ENCODE measurements at places on chromosomes 5 and 9.

DNA sequence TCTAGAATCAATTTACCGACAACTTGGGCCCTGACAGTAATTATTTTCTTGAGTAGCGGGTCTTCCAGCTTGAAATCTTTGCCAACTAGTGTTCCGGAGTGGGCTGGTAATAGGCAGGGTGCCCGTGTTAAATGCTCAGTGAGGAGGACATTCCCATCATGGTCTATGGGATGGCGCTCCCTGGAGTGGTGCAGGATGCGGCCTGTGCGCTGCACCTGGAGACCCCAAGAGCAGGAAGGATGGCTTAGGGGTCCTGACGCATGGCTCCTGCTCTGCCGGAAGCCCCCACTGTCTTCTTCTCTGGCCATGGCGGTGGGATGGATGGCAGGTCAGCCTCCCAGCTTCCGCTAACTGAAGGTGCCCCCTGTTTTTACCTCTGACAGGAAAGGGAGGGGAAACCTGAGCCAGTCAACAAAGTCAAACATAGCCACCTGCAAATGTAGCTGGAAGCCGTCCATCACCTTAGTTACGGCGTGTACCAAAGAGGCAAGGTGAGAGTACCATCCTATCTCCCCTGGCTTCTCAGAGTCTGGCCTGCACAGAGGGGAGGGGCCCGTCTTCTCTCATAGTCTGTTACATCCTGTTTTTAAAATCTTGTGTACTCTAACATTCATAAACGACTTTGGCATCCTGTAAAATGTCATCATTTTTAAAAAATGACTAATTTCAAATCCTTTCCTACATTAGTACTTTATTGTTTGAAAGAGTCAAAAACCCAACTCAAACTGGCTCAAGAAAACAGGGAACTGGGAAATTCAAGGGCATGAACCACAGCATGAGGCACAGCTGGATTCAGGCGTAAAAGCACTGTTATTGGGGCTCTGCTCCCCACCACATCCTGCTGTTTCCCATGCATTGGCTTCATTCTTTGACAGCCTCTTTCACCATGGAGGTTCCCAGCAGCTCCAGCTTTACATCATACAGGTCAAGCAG is 28.5 kb upstream of the UNC5A start:
- DNase-seq = no peak

GRCh38 chr5:102922799-102923477 is 167.8 kb downstream of the PAM start:
- no peak for DNase-seq

GRCh38 chr9:20873240-20873865 is 158.1 kb downstream of the HACD4 start:
- DNase-seq = no peak

GRCh38 chr9:5665059-5665458 is 36.2 kb downstream of the RIC1 start:
- no peak for DNase-seq

DNA sequence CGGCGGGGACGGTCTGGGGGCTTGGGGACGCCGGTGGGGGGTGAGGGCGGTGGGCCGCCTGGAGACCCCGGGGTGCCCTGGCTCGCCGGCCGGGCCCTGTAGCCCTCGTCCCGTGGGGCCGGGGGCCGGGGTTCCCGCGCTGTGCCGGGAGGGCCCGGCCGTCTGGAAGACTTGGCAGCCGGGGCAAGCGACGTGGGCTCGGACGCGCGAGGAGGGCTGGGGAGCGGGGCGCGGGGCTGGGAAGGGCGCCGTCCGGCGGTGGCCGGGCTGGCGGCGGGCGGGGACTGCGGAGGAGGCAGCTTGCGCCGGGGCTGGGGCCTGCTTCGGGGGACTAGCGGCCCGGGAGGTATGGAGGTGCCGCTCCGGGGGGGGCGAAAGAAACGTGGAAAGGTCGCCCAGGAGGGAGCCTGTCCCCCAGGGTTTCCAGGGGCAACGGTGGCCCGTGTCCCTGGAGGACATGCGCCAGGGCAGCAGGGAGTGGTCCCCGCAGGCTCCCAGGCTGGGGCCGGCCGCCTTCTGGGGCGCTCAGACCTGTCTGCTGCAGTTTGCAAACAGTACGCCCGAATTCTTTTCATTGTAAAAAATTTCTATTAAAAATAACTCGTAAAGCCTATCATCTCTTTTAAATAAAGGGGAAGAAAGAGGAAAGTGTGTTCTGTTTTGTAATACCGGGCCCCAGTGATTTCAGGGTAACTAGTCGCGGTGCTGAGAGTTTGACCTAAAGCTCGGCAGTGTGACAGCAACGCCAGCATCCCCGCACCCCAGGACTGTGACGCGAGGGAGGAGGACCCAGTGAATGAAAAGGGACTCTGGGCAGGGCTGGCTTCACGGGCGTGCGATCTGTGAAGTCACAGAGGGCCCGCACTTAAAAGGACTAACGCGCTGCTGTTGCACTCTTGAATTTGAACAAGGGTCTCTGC is 752 bp upstream of the ANKH start:
- DNase-seq = peak; percentile 42

DNA sequence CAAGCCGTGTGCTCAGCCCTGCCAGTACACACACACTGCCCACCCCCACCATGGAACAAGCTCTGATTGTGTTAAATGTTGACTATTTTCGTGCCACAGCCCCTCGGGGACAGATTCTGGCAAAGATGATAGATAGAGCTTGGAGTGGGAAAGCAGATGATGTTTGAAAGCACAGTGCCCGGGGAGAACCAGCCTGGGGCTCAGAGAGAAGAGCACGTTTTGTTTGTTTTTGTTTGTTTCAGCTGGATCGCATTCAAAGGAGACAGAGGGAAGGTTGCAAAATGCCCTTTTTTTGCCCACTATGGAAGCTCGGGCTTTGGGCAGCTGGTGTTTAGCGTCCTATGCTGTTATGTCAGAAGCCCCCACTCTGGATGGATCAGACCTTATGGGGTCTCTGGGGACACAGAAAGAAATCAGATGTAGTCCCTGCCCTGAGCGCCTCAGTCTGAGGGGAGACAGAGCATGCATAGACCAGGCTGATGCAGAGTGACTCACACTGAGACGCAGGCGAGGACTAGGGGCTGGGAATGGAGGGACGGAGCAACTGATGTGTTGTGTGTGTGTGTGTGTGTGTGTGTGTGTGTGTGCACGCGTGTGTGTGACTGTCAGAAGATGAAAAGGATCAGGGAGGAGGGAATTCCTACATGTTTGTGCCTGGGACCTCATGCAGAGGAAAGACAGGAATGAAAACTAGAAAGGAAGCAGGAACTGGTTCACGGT is 229.7 kb downstream of the MELK start:
- DNase-seq = no peak

DNA sequence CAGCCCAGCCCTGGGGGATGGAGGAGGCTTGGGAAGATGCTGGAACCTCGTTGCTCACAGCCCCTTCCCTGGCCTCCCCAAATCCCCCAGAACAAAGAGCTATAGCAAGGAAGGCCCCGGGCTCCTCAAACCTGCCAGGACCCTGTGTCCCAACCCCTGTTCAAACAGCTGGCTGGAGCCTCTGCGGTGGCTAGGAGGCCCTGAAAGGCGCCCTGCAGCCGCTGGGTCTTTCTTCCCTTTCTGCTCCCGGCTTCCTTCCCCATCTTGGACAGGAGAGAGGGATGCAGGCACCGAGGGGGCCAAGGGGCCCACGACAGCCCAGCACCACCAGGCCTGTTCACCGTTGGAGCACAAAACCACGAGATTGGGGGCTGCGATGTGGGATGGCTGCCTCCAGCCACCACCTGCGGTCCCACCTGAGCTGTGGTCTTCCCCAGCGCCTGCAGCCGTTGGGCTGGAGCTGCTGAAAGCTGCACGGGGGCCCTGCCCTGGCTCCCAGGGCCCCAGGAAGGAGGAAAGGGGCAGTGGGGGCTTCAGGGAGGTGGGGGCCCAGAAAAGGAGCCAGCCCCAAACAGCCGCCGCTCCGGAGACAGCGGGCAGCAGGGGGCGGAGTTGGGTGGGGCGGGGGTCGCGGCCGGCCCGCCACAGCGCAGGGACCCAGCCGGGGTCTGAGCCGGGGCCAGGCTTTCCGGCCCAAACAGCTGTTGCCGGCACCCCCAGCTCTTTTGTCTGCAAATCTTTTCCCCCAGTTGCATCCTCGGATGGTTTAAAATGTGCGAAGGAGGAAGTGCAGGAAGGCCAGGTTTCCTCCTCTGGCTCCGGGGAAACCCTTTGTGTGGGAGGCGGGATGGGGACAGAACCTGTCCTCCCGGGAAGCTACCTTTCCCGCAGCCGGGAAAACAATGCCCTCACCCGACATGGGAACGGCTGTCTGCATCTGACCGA is 16.1 kb downstream of the NOTCH1 start:
- no peak for DNase-seq

DNA sequence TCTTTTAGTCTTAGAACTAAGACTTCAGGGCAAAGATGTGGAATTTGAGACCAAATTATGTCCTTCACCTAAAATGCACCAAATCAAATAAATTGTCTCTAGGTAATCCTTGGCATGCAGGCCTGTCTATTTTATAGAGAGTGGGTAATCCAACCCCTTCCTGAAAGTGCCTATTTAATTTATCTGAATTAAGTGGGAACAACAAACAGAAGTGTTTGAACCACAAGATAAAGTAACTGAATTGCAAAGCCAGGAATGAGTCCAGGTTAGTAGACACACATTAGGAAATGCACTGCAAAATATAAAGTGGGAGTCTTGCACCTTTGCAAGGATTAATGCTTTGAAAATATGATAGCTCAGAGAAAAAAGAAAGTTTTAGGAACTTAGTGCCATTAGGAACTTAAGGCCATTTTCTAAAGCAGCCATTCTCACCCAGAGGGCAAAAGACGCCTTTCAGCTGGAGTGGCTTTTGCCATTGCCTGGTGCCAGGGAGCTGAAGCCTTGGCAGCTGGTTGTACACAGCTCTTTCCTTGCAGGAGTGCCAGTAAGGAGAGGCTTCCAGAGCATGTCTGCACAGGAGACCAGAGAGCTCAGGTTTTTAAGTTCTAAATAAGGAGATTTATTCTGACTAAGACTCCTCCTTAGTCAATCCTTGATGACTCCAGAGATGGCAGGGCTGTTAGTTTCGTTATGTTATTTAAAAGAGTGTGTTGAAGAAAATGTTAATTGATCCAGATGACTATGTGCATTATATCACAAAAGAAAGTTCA is 151.7 kb upstream of the ELL2 start:
- DNase-seq = no peak

Data from renal cortex interstitium (tissue), 15 donors.